Fibroblast of skin of right biceps (primary cell): ENCODE measurements at places on chromosomes 16 and 17.

DNA sequence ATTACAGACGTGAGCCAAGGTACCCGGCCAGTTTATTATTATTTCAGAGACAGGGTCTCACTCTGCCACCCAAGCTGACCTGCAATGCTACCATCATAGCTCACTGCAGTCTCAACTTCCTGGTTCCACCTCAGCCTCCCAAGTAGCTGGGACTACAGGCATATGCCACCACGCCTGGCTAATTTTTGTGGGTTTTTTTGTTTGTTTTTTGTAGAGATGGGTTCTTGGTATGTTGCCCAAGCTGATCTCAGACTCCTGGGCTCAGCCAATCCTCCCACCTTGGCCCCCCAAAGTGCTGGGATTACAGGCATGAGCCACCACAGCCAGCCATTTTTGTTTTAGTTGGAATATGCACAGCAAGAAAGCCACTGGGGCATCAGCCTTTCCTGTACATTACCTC is 115.7 kb downstream of the MRM1 start:
- no peak for DNase-seq

DNA sequence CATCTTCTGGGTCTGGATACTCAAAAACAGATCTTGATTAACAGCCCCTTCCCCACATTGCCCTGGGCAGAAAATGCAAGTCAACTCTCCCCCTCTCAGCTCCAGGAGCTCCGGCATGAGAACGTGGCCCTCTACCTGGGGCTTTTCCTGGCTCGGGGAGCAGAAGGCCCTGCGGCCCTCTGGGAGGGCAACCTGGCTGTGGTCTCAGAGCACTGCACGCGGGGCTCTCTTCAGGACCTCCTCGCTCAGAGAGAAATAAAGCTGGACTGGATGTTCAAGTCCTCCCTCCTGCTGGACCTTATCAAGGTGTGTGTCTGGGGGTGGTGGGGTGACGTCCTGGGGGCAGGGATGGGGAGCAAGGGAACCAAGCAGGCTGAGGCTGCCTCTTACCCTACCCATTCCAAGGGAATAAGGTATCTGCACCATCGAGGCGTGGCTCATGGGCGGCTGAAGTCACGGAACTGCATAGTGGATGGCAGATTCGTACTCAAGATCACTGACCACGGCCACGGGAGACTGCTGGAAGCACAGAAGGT is 9.7 kb downstream of the GUCY2D start:
- DNase-seq: no peak

- no peak for DNase-seq
These were observed 7.3 kb downstream of the CDH11 start for GRCh38 chr16:65114527-65114926.

- no peak for DNase-seq
These were observed 41.9 kb upstream of the CHMP6 start for GRCh38 chr17:80949451-80950421.

DNA sequence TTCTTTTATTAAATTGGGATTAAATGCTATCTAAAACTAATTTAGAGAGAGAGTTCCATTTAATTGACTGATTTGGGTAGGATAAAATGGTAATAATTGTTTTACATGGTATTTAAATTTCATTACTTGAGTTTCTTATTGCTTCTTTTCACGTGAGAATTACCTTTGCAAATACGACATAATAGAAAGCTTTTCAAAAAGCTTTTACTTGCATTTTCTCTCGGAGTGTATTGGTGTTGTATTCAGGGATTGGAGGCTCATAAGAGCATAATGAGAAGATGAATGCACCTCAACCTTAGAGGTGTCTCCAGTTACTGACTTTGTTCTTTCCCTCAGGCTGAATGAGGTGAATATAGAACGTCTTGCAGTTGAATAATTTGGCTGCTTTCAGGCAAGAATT is 67.4 kb upstream of the CPHXL start:
- no peak for DNase-seq

- DNase-seq: no peak
These were observed 187.2 kb downstream of the NTN1 start for GRCh38 chr17:9208381-9209105.

DNA sequence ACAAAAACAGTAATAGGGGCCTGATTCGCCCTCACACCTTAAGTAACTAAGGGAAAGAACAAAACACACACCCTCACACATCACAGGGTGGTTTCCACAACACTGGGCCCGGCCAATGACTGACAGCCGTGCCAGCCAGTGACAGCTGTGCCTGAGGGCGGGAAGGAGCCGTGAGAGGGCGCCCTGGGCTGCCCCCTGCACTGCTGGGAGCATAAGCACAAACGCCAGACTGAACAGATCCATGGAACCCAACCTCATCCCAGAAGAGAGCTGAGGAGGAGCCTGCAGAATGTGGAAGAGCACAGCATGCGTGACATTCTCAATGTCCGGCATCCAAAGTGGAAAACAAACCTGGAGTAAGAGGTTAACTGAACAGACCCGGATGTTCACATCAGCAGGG is 16.0 kb downstream of the CSNK1D start:
- no peak for DNase-seq

DNA sequence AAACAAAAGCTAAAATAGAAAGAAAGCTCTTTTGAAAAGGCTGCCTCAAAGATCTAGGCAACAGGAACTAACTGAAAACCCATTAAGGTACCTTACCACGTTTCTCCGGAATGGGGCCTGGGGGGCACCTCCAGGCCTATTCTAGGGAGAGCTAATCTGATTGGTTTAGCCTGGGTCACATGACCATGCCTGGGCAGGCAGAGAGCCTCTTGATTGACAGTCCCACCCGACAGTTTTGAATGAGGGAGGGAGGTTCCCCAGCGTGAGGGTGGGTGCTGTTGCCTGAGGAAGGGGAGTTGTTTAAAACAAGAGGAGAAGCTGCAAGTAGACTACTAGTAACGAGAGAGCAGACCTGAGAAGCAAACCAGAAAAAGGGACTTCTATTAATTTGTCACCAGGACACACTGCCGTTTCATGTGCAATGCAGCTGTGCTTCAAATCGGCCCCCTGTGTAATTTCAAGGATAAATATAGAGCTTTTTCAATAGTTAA is 143.4 kb upstream of the HS3ST2 start:
- DNase-seq: no peak

GRCh38 chr17:35906926-35907637 is 23.5 kb downstream of the RDM1 start:
- DNase-seq: no peak

GRCh38 chr17:19454074-19454473 is 43.0 kb downstream of the RNF112 start:
- DNase-seq: no peak

GRCh38 chr16:53752560-53752959 is 48.6 kb downstream of the FTO start:
- DNase-seq: no peak
